ENCODE measurements at places on chromosomes 3 and 15.

DNA sequence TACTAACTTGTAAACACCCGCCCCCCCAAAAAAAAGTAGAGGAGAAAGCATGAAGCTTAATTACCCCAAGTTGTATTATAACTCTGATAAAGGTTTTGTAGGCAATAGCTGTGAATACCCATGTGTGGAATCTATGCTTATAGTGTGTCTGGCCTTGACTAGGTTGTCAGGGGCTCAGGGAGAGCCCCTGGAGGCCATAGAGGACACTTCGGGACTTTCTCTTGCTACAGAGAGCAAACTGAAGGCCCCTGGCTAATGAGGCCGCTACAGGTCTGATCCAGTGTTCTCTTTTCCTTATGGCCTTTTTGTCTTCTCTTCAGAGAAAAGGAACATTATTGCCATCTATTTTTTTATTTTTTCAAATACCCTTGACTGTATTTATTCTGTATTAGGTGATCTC lies 19.1 kb upstream of the SCAANT1 start:
- no peak for DNase-seq

DNA sequence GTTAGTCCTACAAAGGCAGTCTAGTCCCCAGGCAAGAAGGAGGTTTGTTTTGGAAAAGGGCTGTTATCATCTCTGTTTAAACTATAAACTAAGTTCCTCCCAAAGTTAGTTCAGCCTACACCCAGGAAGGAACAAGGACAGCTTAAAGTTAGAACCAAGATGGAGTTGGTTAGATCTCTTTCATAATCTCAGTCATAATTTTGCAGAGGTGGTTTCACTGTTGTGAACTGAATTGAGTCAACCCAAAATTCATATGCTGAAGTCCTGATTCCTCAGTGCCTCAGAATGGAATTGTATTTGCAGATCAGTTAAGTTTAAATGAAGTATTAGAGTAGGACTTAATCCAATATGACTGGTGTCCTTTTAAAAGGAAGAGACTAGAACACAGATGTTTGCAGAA lies 101.0 kb upstream of the C3orf80 start:
- no peak for DNase-seq

DNA sequence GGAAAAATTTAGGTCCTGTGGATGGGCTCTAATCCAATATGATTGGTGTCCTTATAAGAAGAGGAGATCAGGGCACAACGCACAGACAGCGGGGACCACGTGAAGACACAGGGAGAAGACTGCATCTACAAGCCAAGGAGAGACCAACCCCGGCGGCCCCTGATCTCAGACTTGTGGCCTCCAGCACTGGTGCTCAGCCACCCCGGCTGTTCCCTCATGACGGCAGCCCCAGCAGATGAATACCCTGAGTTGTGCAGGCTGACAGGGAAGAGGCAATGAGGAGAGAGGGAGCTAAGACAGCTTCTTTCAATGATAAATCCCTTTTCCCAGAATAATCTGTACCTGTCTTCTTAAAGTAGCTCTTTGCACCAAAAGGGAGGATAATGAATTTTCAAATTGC lies 33.3 kb upstream of the CGNL1 start:
- no peak for DNase-seq

DNA sequence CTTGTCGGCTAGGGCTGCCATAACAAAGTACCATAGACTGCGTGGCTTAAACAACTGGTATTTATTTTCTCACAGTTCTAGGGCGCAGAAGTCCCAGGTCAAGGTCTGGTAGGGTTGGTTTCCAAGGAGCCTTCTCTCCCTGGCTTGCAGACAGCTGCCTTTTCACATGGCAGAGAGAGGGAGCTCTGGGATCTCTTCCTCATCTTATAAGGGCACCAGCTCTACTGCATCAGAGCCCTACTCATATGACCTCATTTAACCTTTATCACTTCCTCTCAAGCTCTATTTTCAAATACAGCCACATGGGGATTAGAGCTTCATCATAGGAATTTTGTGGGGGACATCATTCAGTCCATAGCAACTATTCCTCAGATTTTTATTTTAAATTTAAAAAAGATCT lies 17.6 kb upstream of the PAQR9 start:
- DNase-seq, result no peak

DNA sequence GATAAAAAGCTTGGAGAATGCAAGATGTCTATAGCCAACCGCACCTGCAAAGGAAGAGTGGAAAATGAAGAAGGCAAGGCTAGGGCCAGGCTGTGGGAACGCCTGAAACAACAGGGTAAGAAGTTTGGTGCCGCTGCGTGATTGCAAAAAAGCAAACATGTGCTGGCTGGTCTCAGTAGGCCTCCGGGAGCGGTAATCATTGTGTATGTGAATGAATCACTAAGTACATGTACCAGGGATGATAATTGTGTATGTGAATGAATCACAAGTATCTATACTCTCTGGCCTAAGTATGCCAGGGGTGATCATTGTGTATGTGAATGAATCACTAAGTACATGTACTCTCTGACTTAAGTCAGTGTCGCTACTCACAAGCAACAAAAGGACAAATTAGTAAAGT lies 40.3 kb upstream of the PARL start:
- no peak for DNase-seq

- no peak for DNase-seq
Measured at GRCh38 chr15:79053894-79054293, 36.7 kb downstream of the RASGRF1 start.

GRCh38 chr3:51503007-51503406 lies 3.2 kb upstream of the DCAF1 start:
- DNase-seq, result no peak

GRCh38 chr3:17847156-17847555 lies 104.7 kb upstream of the TBC1D5 start:
- no peak for DNase-seq

DNA sequence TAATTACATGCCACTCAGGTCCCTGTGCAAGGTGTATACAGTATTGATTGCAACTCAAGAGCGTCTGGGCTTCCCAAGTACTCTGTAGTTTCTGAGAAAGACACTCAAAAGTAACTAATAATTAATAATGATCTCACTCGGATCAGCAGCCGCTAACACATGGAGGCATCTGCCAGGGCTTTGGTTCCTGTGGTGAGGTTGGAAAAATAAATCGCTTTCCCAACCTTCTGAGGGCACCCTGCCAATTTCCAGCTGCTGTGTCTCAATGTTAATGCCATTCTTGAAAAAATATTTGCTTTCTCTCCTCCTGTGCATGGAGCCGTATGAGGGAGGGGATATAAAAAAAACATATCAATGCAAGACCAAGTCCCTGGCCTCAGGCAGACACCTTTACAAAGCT lies 116.5 kb upstream of the SLC2A2 start:
- no peak for DNase-seq

GRCh38 chr15:51303462-51303980 lies 34.9 kb downstream of the CYP19A1 start:
- DNase-seq, result no peak

GRCh38 chr3:79415356-79415755 lies 352.4 kb downstream of the ROBO1 start:
- DNase-seq, result no peak

DNA sequence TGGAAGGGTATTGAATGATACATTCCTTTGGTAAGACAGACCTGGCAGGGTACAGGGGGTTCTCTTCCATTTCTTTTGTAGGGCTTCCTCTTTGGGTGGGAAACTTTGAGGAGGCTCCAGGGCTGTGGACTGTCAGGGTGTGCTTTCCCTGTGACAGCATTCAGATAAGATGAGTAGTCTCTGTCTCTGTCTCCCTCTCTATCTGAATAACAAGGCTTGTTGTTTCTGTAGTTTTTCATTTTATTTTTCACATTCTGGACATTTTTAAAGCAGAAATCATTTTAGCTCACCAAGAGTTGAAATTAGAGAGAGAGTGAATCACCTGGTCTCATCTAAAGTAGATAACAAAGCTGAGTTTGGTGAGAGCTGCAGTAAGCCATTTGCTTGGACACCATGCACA lies 100.8 kb upstream of the TPM1 start:
- DNase-seq, result no peak

DNA sequence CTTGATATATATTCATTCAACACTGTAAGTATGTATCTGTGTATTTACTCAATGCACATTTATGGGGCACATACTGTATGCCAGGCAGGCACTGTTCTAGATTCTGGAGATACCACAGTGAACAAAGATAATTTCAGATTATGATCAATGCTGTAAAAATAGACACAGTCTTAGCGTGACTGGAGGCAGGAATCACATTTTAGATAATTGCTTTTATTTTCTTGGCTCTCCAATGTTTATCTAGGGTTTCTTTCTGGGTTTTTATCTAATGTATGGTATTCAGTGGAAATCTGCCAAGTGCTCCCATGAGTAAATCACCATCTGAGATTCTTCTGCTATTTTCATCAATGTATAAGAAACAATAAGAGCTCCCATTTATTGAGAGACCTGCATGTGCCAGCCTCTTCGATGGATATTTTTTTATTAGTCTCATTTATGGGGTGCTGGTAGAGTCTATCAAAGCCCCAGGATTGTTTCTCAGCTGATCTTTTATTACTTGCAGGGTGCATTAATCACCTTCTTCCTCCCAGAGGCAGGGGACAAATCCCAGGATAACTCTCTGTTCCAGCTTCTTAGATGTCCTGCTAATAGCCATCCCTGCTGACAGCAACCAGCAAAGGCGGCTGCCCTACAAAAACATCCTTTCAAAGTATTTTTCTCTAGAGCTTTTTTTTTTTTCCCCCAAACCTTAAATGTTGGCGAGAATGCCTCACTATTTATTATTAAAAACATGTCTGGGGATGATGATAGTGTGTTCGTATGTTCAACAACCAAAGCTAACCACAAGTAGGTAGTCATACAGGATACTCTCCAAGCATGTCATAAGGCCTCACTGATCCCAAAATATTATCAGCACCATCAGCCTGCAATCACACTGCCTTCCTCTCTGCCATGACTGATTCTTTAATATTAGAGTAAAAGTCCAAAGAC lies 331.0 kb upstream of the RASGRP1 start:
- no peak for DNase-seq

DNA sequence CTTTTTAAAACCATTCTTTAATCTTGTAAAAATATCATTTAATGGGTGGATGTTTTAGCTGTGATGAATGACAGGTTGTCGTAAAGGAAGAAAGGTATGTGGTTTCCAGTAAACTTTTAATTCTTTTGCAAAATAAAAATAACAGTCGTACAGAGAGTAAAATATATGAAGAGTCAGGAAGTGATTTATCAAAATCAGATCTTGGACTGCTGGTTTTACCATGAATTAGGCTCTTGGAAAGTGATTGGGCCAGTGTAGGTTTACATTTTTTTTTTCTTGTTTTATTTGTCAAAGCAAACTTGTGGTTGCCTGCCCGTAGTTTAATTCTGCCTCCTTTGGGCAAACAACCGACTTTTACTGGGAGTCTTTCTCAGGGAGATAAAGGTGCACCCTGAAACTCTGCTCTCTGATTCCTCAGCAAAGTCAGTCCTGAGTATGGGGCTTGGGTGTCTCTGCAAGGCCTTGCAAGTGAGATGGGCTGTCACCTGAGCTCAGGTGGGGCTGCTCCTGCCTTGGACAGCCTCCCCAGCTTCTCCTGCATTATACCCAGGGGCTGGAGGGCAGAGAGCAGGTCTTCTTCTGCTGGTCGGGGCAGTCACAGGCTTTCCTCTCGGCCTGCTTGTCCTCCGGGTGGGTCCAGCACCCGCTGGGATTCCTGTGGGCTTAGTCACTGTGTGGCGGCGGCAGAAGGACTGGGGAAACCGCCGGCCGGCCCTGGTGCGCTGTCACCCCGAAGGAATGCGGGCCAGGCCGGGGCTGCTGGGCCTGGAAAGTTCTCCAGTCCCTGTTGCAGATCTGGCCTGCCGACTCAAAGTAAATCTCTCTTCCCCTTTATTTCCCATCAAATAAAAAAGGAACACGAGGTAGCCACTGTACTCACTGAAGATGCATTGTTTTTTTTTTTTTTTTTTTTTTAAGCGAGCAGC lies 79.0 kb downstream of the IGF1R start:
- DNase-seq, result no peak

GRCh38 chr3:11737742-11738141 lies 94.0 kb upstream of the VGLL4 start:
- no peak for DNase-seq

DNA sequence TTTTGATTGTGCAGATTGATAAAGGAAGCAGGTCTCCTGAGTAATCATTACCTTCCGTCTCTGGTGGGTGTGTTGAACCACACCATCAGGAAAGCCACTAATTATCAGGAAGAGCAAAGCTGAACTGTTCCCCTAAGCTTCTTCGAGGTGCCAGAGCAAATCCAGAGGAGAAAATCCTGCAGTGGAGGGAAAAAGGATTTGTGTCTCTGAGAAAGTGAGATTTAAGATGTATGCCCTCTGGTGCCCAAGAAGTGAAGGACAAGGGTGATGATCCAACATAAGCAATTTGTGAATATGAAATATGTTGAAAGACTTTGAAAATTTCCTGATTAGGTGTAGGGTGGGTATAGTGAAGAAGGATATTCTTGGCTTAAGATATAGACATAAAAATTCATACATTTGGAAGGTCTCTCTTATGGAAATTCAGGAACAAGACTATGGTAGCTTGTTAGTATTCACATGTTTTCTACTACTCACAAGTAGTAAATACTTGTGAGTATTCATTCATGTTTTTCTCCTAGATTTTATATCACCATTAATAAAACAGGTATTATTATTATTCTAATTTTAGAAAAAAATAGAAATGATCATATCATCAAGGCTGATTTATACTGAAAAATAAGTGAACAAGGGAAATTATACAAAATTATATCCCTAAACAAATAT lies 34.8 kb downstream of the COMMD2 start:
- no peak for DNase-seq

DNA sequence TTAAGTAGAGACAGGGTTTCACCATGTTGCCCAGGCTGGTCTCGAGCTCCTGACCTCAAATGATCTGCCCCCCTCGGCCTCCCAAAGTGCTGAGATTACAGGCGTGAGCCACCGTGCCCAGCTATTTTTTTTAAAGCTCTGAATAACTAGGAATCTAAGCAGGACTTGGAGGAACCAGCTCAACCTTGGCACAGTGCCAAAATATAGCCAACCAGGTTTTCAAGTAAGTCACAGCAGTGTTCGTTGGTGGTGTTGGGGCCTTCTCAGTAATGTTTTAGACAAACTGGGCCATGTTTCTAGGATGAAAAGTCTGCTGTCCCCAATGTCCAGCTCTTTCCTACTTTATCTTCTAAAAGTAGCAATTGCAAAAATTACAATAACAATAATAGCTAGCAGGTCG lies 6.4 kb upstream of the ADAM10 start:
- no peak for DNase-seq

GRCh38 chr15:51083641-51084166 lies 11.0 kb downstream of the TNFAIP8L3 start:
- DNase-seq, result no peak

- no peak for DNase-seq
Measured at GRCh38 chr3:77254967-77255831, 215.3 kb downstream of the ROBO2 start.

- no peak for DNase-seq
Measured at GRCh38 chr3:155737844-155738460, 6.9 kb downstream of the PLCH1 start.

GRCh38 chr3:13346481-13347389 lies 73.4 kb downstream of the NUP210 start:
- DNase-seq, result peak; percentile 55

All from stimulated activated CD8-positive, alpha-beta memory T cell treated with anti-CD3 and anti-CD28 coated beads, Interleukin-15, amount 100 ng/mL, for 48 hours (primary cell).